ENCODE measurements at places on chromosomes 2 and 18.
A peak's percentile ranks its signal among the peaks of the same experiment; 100 is the strongest.

DNA sequence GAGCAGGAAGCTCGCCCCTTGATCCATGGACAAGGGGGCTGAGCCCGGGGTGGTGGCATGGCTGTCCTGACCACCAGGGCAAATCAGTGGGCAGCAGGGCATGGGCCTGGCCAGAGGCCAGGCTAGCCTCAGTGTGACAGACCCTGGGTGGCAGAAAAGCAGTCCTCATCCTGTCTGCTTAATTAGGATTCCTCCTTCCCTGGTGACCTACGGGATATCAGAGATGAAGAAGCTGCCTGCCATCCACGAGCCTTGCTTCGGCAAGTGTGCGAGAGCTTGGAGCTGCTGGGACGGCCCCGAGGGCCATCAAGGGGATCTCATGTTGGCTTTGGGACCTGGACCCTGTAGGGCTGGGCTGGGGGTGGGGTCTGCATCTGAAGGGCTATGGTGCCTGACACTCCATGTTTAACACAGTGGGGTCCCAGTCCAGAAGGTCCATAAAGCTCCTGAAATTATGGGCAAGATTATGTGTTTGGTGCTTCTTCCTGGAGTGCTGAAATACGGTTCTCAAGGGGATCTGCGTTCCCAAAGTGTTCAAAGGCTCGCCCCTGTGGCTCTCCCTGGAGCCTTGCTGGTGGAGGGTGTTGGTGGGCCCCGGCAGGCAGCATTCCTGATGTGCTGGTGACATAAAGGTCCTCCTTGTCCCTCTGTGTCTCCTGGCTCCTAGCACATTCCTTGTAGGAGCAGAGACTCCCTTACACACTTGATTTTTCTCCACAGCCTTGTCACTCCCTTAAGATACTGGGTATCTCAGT is 52.6 kb downstream of the KCNIP3 start:
- no peak for DNase-seq

DNA sequence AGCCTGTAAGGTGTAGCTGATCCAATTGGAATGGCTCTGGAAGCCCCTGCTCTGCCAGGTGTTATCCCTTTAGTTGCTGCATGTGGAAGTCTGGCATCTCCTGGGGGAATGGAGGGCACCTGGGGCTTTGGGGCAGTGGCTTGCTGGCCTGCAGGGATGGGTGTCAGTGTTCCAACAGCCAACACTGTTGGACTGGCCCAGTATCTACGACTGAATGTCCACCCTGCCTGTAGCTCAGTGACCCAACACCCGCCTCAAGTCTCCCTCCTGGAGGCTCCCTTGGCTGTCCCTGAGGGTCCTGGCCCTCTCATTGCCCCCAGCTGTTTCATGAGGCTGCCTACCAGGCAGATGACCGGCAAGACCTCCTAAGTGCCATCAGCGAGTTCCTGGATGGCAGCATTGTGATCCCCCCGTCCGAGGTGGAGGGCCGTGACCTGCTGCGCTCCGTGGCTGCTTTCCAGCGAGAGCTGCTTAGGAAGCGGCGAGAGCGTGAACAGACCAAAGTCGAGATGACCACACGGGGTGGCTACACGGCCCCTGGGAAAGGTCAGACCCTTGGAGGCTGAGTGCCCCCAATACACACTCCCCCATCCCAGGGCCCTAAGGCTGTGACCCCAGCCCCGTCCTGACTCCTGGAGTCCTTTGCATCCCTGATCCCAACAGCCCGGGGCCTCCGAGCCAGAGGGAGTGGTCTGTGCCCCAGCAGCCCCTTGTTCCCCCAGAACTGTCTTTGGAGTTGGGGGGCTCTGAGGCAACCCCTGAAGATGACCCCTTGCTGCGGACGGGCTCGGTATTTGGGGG is 7.7 kb downstream of the SLC4A3 start:
- DNase-seq: no peak

- no peak for DNase-seq
Measured at GRCh38 chr2:108925286-108925685, 63.7 kb downstream of the EDAR start.

DNA sequence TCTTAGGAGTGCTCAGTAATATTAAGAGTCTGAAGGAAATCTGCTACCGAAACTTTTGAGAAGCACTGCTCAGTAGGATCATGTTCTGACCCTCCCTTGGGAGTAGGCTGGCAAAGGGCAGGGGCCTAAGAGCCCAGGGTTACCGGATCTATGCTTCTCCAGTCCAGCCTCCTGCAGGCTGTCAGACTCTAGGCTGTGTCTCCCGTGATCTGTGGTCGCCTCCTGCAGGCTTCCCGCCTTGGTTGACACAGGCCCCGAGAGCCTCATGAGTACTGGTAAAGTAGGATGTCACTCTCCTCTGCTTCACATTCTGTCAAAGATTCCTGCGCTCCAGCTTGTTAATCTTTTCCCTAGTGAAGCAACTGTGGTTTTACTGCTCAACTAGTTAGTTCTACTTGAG is 647.8 kb upstream of the RAB6C start:
- DNase-seq: no peak

GRCh38 chr2:218218268-218219185 is 1.5 kb downstream of the ARPC2 start:
- DNase-seq: peak; percentile 22

DNA sequence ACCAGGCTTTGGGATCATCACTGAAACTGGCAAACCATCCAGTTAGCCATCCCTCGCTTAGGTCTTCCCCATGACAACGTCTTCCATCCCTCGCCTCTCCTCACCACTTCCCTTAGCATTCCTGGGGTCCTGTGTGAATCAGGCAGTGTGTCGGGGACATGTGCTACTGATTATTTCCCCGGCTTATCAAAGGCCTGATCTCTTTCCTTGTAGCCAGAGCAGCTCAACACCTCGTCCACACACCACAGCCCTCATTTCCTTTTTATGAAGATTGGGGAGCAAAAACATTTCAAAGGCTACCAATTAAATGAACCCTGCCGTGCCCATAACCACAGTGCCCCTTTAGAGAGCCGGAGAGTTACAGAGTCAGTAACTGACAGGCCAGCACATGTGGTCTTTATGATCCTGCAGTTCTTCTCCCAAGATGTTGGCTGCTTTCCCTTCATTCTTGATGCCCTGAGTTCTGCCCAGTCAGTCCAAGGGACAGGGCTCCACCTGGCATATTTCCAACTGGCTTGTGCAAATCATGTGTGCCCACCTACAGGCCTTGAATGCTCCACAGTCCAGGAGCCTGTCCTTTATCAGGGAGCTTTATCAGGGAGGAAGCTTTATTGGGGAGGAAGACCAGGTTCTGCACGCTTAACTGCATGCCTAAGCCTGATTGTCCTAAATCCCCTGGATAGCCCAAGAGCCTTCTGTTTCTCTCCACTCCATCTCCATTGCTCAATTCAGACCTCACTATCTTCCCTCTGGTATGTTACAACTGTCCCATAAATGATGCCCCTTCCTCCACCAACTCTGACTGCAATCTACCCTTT is 343.1 kb downstream of the CYRIA start:
- DNase-seq: no peak

GRCh38 chr2:1606421-1607235 is 137.7 kb downstream of the PXDN start:
- DNase-seq: no peak

- DNase-seq: no peak
Measured at GRCh38 chr2:143936538-143936847, 583.4 kb downstream of the ZEB2 start.

DNA sequence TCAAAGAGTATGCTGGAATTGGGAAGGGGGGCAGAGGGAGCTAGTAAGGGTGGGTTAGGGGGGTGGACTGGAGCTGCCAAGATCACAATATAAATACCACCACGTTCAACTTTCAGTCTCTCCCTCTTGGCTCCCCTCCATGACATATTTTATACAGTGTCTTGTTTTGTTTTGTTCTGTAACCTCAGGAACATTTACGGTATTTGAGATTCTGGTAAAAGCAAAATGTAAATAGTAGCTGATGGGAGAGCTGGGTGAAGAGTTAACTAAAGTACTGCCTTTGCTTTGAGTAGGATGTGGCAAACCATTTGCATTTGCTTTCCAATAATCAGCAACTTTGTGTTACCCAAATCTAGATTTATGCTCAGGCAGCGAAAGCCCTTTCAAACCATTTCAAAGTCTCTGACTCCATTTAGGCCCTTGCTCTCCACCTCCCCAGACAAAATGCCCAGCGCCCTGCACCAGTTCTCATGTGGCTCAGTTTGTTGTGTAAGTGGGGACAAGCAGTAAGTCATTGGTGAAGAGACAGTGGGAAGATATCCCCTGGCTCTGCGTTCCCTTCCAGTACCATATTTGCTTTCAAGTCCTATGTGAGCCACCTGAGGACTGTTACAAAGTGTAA is 17.4 kb downstream of the IRS1 start:
- no peak for DNase-seq

- no peak for DNase-seq
Measured at GRCh38 chr2:190333395-190333794, 10.0 kb upstream of the INPP1 start.

- no peak for DNase-seq
Measured at GRCh38 chr2:120373424-120373823, 27.5 kb downstream of the INHBB start.

DNA sequence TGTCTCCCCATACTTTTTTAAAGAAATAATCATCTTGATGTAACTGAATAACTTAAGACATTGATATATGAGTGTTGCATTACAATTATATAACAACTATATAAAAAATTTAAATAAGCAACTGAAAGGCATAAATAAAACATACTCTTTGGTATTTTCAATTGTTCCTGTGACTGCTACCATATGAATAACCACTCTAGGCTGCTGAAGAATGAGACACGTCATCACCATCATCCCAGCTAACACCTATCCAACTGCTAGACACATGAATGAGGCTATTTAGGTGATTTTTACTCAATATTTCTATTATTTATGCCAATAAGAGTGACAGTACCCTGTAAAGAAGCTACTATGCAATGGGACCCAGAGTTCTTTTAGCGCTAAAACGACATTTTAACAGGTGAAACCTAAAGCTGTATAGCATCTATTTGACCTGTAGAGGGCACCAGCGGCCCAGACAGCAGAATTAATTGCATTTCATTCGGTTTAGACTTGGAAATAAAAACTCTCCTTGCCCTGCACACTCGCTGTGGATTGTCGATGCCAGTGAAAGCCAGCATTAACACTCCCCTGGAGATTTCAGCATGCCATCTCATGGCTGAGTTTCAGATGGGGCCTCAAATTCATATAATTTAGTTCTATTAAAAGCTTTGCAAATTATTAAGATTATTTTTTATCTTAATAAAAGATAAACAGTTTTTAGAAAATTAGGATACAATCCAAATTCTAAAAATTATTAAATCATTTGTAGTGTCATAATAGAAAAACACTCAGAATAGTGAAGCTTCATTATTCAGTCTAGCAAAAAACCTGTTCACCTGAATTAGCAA is 89.4 kb upstream of the MAP2 start:
- DNase-seq: peak; percentile 69

GRCh38 chr2:122136056-122136455 is 380.6 kb downstream of the TSN start:
- DNase-seq: peak; percentile 29

- DNase-seq: no peak
Measured at GRCh38 chr2:172279214-172279613, 148.2 kb upstream of the ITGA6 start.

- DNase-seq: peak; percentile 67
Measured at GRCh38 chr2:72934683-72935610, 17.6 kb downstream of the EMX1 start.

GRCh38 chr2:21602789-21603188 is 479.0 kb downstream of the TDRD15 start:
- DNase-seq: no peak

- no peak for DNase-seq
Measured at GRCh38 chr2:127624756-127625571, 21.0 kb upstream of the GPR17 start.

DNA sequence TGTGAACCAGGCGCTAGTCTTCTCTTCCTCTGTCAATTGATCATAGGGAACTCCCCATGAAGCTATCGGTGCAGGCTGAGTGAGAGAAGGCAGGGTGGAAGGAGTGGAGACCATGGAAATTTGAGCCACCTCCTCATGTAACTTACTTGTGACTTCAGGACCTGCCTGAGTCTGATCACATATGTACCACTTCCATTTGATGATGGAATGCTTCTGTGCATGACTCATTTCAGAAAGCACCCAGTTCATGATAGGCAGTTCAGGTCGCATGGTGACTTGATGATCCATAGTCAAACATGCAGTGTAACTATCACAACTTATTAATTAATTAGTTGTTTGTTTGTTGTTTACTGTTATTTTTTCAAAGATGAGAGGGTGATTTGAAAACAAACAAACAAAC is 1296.7 kb downstream of the SUCLG1 start:
- DNase-seq: no peak

GRCh38 chr2:196046123-196046917 is 22.3 kb downstream of the DNAH7 start:
- DNase-seq: peak; percentile 23

DNA sequence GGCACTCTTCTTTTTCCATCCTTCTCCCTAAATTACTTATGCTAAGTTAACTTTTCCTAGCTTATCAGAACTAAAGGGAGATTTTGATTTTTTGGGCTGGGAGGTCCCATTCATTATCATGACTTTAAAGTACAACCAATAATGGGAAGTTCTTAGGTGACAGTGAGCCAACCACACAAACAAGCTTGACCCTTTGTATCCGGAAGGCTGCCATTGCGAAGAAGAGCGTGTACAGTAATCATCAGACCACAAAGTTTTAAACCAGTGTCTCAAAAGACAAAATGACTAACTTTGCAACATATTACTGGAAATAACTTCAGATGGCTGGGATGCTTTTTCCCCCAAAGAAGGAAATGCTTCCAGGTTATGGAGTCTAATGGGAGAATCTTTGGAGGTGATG is 298.1 kb downstream of the TGIF1 start:
- no peak for DNase-seq

GRCh38 chr2:205714789-205715720 is 32.8 kb downstream of the NRP2 start:
- DNase-seq: no peak

DNA sequence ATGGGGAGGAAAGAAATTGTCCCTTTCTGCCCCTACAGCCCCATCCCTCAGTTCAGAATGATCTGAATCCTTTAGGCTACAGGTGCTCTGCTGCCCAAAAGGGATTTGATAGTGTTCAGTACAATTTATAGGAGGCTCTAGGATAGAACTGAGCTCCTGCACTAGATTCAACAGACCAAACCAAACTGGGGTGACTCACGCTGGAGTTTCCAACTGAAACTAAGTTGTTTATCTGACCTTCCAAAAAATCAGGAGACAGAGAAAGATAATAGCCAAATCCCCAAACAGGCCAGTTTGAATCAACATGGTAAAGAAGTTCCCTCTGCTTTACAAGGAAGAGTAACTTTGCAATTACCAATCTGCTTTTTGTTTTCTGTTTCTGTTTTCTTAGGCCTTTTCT is 72.7 kb upstream of the MBOAT2 start:
- DNase-seq: no peak

- no peak for DNase-seq
Measured at GRCh38 chr2:201574766-201575165, 68.5 kb downstream of the TMEM237 start.

DNA sequence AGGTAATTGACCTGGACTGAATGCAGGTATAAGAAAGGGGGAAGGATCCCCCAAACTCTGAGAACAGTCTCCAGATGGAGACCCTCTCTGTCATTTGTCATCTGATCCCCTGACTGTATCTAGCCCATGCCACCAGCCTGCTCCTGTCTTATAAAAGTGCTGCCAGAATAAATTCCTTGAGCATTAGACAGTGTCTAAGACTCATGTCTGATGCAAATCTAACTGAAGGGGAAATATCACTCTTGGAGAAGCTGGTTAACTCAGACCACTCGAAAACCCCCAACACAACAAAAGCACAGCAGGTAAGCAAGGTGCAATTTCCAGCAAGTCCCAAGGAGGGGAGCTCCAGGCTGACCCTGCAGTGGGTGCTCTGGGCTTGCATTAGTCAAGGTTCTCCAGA is 40.9 kb upstream of the KDM3A start:
- DNase-seq: no peak

All from RPMI8226 (cell line).